ENCODE measurements at places on chromosomes 5 and 9.

GRCh38 chr9:19154135-19154612 is 26.9 kb upstream of the PLIN2 start:
- DNase-seq: no peak

DNA sequence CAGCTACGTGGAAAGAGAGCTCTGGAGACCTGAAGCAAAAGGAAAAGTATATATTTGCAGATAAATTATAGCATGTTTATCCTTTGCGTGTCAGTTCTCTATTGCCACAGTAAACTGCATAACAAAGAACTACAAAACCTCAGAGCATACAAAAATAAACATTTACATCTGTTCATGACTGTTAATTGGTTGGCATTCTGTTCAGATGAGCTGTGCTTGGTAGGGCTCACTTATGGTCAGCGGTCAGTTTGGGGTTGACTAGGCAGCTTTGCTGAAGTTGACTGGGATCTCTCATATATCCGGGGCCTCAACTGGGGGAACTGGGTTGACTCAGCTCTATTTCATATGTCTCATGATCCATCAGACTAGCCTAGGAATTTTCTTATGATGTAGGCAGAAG is 257.7 kb downstream of the TLE1 start:
- no peak for DNase-seq

DNA sequence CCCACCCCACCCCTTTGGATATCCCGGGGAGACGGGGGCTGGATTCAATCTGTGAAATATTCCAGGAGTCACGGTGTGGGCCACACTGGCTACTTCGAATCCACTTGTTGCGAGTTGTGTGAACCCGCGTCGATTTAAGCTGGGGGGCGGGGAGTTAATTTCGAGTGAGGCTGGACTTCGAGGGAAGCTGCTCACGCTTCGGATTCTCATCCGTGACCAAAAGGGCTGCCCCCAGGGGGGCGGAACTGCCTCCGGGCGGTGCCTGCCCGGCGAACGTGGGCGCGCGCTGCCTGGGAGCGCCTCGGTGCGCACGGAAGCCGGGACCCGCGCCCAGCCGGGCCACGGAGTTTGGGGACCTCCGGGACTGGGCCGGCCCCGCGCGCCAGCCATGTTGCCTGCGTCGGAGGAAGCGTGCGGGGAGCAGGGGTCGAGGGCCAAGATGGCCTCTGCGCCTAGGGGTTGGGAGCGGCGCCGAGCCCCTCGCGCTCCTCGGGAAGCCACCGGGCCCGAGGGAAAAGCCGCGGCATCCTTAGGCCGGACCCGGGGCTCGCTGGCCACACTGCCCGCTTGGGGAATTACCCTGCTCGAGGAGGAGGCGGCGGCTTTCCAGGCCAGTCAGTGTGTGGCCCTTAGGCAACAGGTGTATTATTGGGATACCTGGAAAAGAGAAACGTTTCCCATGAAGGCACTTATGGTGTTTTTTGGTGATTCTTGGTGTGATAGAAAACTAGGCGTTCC is 975 bp downstream of the OCLN start:
- peak; percentile 36 for DNase-seq

- no peak for DNase-seq
Observed at GRCh38 chr5:9071074-9071473, 474.8 kb downstream of the SEMA5A start.

Data from stimulated activated CD4-positive, alpha-beta T cell treated with anti-CD3 and anti-CD28 coated beads, Interleukin-2, amount 100 ng/mL, for 24 hours (primary cell).